ENCODE measurements at places on chromosomes 2 and 18. TPM values are rescaled to one million over a fixed set of nuclear protein-coding genes. Genes with fewer than 3 reads are reported as not detected.

DNA sequence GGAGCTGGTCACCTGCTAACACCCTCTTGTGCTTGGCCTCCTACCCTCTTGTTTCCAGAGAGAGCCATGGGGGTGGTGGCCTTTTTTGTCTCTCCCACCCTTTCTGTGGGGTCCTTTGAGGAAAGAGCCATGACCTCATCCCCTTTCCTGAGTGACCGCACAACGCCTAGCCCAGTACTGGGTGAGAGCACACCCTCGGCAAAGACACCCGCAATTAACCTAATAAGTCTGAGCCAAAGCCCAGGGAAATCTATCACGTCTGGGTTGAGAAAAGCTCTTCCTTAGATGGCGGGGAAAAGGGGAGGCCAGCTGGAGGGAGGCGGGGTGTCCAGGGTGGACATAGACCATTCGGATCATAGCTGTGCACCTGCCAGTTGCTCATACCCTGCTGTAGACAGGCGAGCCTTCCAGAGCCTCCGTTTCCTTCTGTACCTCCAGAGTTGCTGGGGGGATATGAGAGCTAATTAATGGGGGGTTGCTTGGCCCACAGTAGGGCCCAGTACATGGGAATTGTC is 93.7 kb upstream of the MCFD2 start:
- H3K27me3 ChIP-seq: no peaks in the 10 kb centered on the region
- peak overlapping the region; percentile 85 for H3K27ac ChIP-seq
- peaks cover 24% of the 10 kb centered on the region for H3K4me1 ChIP-seq

DNA sequence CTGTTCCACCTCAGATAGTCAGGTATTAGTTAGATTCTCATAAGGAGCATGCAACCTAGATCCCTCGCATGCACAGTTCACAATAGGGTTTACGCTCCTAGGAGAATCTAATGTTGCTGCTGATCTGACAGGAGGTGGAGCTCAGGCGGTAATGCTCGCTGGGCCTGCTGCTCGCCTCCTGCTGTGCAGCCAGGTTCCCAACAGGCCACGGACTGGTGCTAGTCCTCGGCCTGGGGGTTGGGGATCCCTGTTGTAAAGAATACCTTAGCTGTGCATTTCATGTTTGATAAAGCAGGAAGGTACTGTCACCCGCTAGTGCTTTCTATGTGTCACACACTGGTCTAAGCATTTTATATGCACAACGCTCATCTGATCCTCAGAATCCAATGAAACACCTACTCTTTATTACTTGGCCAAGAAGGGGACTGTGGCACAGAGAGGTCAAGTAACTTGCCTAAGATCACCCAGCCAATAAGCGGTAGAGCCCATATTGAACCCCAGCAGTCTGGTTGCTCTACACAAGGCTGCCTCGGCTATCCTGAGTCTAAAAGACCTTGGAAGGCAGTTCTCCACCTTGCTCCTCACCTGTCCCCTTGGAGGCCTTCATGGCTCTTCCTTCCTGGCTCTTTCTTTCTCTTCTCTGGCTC is 35.8 kb downstream of the SLC4A3 start:
- no peak overlapping the region for H3K4me3 ChIP-seq
- H3K27ac ChIP-seq: no peak overlapping the region
- H3K36me3 ChIP-seq: no peaks in the 10 kb centered on the region
- H3K4me1 ChIP-seq: peaks cover 8% of the 10 kb centered on the region

GRCh38 chr2:239762106-239762505 is 263.0 kb downstream of the NDUFA10 start:
- no peaks in the 10 kb centered on the region for H3K4me1 ChIP-seq
- H3K4me3 ChIP-seq: no peak overlapping the region
- H3K27ac ChIP-seq: no peak overlapping the region
- H3K27me3 ChIP-seq: no peaks in the 10 kb centered on the region
- no peaks in the 10 kb centered on the region for H3K36me3 ChIP-seq

DNA sequence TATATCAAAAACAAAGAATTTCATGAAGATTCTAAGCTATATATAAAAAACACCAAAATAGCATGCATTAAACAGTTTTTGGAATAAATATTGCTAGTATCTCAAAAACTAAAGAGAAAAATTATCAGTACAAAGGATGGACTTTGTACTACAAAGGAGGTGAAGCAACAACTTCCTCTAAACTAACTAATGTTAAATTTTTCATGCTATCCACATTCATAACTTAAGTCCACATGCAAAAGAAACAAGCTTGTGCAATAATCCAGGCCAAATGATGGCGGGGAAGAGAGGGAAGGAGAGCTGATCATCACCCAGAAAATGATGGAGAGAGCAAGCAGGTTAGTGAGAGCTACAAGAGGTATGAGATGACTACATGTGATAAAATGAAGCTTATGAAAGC is 70.1 kb downstream of the KIDINS220 start:
- peaks cover 4% of the 10 kb centered on the region for H3K36me3 ChIP-seq
- no peaks in the 10 kb centered on the region for H3K27me3 ChIP-seq
- H3K4me3 ChIP-seq: no peak overlapping the region
- H3K27ac ChIP-seq: no peak overlapping the region
- DNase-seq: no peak
- H3K4me1 ChIP-seq: peaks cover 9% of the 10 kb centered on the region

GRCh38 chr2:189552991-189553404 is 27.6 kb downstream of the SLC40A1 start:
- H3K27ac ChIP-seq: peak overlapping the region; percentile 30
- H3K4me3 ChIP-seq: no peak overlapping the region
- no peaks in the 10 kb centered on the region for H3K27me3 ChIP-seq
- no peaks in the 10 kb centered on the region for H3K36me3 ChIP-seq
- no peak for DNase-seq

Gene RAD51AP2
- total RNA-seq: 0.12 TPM

DNA sequence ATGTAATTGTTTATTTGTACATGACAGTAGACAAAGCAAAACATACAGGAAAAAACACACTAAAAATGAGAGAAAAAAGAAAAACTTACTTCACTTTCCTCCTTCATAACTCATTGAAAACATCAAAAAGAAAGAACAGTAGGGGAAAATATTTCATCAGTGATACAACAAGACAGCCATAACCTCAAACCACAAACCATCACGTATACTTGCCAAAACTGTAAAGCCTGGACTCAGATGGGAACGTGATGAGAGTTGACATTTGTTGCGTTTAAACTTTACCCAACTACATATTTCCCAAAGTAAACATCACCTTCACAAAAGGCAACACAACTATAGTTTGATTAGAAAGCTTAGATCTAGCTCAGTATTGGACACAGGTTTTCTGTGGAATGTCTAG is 278.2 kb upstream of the COL3A1 start:
- H3K4me1 ChIP-seq: no peaks in the 10 kb centered on the region
- H3K27me3 ChIP-seq: no peaks in the 10 kb centered on the region
- H3K27ac ChIP-seq: no peak overlapping the region
- no peaks in the 10 kb centered on the region for H3K36me3 ChIP-seq
- H3K4me3 ChIP-seq: no peak overlapping the region

GRCh38 chr2:240785424-240786335 is 34.3 kb downstream of the KIF1A start:
- DNase-seq: peak; percentile 51
- no peaks in the 10 kb centered on the region for H3K36me3 ChIP-seq
- H3K27ac ChIP-seq: no peak overlapping the region
- no peaks in the 10 kb centered on the region for H3K27me3 ChIP-seq
